ENCODE measurements at places on chromosomes 2 and 18.

DNA sequence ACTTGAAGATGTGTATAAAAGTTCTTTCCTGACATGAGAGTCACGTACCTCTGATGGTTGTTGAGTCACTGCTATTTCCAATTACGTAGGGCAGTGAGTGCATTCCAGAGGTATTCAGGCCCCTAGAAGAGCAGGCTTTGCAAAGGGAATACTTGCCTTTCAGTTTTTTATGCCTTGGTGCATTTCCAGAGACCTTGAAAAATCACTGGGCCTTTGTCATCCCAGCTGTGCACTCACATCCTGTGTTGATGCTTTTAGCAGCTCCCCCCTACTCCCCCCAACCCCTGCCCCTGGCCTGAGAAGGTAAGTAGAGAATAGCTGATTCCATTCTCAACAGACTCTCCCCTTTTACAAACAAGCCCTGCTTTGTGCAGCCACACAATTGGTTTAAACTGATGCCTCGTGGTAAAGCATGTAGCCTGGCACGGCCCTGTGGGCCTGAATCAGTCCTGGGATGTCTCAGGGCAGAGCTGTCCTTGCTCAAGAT, 174.2 kb downstream of the PRPF40A start:
- DNase-seq: no peak

DNA sequence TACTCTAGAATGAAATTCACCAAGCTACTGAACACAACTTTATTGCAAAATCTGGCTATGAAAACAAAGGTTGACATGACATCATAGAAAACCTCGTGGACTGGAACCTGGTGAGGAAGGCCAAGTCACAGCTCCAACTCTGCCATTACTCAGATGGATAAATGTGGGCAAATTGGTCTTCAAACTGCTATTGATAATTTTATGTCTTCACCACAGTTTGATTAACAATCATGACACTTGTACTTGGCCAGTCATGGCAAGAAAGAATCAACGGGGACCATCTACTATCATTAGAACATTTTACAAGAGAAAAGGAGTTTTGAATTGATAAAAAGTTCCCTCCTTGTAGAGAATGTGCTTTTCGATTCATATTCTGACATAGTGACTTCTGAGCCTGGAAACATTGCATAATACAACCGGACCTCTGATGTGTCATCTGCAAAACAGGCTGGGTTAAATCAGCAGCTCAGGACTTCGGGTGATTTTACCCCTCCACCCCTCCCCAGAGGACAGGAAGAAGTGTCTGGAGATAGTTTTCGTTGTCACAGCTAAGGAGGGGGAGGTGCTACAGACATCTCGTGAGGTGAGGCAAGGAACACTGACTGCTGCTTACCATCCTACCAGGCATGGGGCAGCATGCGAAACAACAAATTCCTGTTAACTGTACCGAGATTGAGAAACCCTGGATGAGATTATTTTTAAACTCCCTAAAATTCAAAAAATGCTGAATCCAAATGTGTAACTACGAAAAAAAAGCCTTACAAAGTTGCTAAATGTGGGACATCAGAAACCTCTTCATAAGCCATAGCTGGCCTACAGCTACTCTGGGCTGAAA, 8.4 kb downstream of the L3MBTL4 start:
- DNase-seq: peak; percentile 69

GRCh38 chr2:131426727-131427126, 49.2 kb upstream of the TUBA3D start:
- no peak for DNase-seq

DNA sequence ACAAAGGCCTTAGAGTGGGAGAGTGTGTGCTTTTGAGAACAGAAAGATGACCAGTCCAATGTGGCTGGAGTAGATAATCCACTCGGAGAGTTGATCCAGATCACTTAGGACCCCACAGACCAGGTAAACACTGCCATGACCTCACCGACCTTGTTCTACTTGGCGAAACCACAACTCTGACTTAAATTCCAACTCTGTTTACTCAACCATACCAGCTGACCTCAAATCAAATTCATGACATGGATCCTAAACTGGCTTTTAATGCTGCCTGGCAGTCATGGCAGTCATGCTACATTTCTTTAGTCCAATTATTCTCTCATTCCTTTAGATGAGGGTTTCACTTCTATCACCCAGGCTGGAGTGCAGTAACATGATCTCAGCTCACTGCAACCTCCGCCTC, 347.1 kb upstream of the FAM98A start:
- no peak for DNase-seq

GRCh38 chr2:46365913-46366667, 68.9 kb downstream of the EPAS1 start:
- DNase-seq: no peak
